ENCODE measurements at places on chromosomes 11 and 22.

DNA sequence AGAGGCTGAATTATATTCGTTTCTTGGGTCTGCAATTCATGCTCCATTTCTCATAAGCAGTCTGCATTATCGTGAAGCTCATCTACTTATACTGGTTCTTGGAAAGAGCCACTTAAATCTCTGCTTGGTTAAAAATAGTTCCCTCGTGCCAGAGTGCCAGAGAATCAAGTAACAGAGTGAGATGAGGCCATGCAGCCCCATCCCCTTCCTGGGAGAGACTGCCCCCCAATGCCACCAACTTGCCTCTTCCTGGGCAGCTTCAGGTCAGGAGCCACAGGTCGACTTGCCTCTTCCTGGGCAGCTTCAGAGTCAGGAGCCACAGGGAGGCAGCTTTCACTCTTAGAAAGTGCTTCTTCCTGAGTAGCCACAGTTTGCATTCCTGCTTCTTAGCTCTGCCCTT lies 223.9 kb upstream of the ZBED5 start:
- no peaks in the 10 kb centered on the region for H3K36me3 ChIP-seq
- H3K4me3 ChIP-seq = no peak overlapping the region
- H3K27me3 ChIP-seq = peaks cover 9% of the 10 kb centered on the region
- no peak overlapping the region for H3K27ac ChIP-seq

DNA sequence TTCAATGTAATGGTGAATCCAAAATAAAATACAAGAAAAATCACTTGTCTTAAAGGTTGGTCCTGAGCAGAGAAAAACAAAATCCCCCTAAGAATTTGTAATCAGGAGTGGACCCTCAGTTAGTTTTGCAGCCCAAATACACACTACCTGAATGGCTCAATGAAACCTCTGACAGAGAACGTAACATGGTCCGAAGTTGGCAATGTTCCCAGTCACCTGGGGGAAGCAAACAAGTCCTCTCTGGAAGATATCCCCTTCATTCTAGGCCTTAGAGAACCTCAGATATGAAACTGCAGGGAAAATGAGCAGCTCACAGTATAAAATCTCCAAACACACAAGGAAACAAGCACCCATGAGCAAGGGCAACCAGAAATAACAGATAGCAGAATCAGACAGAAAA lies 58.2 kb downstream of the MORC2 start:
- DNase-seq = no peak
- H3K27ac ChIP-seq = no peak overlapping the region
- H3K36me3 ChIP-seq = peaks cover 22% of the 10 kb centered on the region
- no peaks in the 10 kb centered on the region for H3K27me3 ChIP-seq

- H3K36me3 ChIP-seq = peaks cover 19% of the 10 kb centered on the region
- no peaks in the 10 kb centered on the region for H3K4me1 ChIP-seq
- H3K4me3 ChIP-seq = no peak overlapping the region
- H3K27ac ChIP-seq = no peak overlapping the region
Observed at GRCh38 chr11:76348348-76348747, 32.6 kb downstream of the THAP12 start.

DNA sequence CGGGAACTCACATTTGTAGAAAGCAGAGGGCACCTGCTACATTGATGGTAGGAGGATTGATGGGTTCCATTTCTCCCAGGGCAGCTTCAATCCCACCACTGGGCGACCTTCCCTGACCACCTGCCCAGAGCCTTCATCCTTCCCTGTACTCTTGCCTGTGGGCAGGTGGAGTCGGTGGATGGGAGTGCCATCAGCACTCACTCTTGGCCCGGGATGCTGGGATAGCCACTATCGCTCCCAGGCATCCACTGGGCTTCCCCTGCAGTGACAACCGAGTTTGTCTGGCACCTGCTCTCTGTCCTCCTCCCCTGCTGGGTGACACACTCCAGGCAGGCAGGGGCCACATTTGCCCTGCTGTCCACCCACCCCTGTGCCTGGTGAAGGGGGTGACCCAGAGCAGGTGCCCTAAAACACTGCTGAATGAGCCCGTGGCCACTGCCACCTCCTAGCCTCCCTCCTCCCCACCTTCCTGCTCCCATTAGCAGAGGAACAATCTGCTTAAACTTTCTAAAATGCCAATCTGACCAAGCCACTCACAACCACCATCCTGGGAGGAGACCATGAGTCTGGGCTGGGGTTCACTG lies 604.7 kb downstream of the TBC1D22A start:
- DNase-seq = no peak
- H3K4me1 ChIP-seq = no peaks in the 10 kb centered on the region
- H3K27ac ChIP-seq = no peak overlapping the region
- no peaks in the 10 kb centered on the region for H3K36me3 ChIP-seq
- peaks cover 12% of the 10 kb centered on the region for H3K27me3 ChIP-seq
- no peak overlapping the region for H3K4me3 ChIP-seq

- H3K4me1 ChIP-seq = peaks cover 2% of the 10 kb centered on the region
- no peak for DNase-seq
- H3K4me3 ChIP-seq = no peak overlapping the region
- H3K36me3 ChIP-seq = no peaks in the 10 kb centered on the region
Observed at GRCh38 chr22:22799561-22799960, 88.1 kb upstream of the IGLL5 start.

- peaks cover 4% of the 10 kb centered on the region for H3K36me3 ChIP-seq
- H3K27ac ChIP-seq = no peak overlapping the region
- peaks cover 48% of the 10 kb centered on the region for H3K27me3 ChIP-seq
Observed at GRCh38 chr22:37423283-37423682, 4.0 kb downstream of the ELFN2 start.

DNA sequence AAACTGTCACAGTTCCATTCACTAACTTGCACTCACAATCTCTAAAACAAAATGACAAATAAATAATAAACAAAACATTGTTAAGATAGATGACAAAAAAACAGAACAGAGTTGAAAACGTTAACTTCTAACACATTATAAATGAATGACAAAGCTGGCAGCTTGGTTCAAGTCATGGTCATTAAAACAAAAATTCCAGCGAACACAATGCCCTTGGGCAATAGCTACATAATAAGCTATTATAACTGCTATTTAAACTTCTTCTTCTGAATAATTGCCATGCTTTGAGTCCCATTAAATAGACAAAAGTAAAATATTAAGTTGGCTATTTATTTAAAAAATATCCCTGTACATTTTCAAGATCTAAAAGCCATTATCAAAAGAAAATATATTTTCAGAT lies 54.7 kb downstream of the PICALM start:
- DNase-seq = no peak
- peaks cover 11% of the 10 kb centered on the region for H3K4me1 ChIP-seq
- H3K27ac ChIP-seq = no peak overlapping the region

GRCh38 chr11:3123305-3123704 lies 41.8 kb downstream of the OSBPL5 start:
- H3K27ac ChIP-seq = no peak overlapping the region
- no peaks in the 10 kb centered on the region for H3K4me1 ChIP-seq
- H3K36me3 ChIP-seq = no peaks in the 10 kb centered on the region
- DNase-seq = no peak

DNA sequence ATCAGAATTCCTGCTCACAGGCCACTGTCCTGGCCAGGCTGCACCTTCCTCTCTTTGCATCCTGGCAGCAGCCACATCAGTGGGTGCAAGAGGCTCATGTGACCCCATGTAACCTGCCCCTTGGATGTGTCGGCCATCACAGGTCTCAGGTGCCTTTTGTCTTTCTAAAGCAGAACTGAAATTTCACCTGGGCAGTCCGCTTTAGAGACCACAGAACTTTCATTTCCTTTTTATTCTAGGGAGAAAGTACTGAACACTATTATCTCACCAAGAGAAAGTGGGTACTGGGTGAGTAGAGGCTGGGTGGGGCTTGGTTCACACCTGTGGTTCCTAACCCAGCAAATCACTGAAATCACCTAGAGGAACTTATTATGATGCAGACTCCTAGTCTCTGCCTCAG lies 51.7 kb upstream of the NUP160 start:
- peaks cover 2% of the 10 kb centered on the region for H3K36me3 ChIP-seq
- DNase-seq = peak; percentile 78
- H3K4me1 ChIP-seq = peaks cover 23% of the 10 kb centered on the region
- H3K27ac ChIP-seq = peak overlapping the region; percentile 96
- peak overlapping the region; percentile 21 for H3K4me3 ChIP-seq

DNA sequence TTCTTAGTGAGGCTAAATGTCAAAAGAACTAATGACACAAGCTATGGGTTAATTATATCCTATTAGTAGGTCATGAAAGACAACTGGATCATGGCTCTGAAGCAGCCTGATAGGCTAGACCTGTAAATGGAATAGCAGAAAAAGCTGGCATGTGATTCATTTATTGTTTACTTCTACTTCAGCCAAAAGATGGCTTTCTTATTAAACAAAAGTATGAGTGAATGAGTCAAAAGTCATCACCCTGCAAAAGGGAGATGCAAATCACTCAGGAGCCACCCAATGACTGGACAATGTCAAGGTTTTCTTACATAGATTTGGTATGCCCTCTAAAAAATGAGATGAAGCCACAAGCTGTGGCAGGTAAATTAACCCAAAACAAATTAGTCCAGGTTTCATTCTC lies 138.0 kb downstream of the TRPC6 start:
- H3K4me3 ChIP-seq = no peak overlapping the region
- H3K27ac ChIP-seq = no peak overlapping the region
- H3K4me1 ChIP-seq = no peaks in the 10 kb centered on the region
- H3K36me3 ChIP-seq = no peaks in the 10 kb centered on the region
- peaks cover 1% of the 10 kb centered on the region for H3K27me3 ChIP-seq
- DNase-seq = no peak

GRCh38 chr11:117816846-117817367 lies 7.6 kb downstream of the FXYD2 start:
- H3K4me1 ChIP-seq = peaks cover 38% of the 10 kb centered on the region
- peak overlapping the region; percentile 83 for H3K4me3 ChIP-seq
- H3K27ac ChIP-seq = peak overlapping the region; percentile 95
- peak; percentile 53 for DNase-seq
- peaks cover 3% of the 10 kb centered on the region for H3K27me3 ChIP-seq

DNA sequence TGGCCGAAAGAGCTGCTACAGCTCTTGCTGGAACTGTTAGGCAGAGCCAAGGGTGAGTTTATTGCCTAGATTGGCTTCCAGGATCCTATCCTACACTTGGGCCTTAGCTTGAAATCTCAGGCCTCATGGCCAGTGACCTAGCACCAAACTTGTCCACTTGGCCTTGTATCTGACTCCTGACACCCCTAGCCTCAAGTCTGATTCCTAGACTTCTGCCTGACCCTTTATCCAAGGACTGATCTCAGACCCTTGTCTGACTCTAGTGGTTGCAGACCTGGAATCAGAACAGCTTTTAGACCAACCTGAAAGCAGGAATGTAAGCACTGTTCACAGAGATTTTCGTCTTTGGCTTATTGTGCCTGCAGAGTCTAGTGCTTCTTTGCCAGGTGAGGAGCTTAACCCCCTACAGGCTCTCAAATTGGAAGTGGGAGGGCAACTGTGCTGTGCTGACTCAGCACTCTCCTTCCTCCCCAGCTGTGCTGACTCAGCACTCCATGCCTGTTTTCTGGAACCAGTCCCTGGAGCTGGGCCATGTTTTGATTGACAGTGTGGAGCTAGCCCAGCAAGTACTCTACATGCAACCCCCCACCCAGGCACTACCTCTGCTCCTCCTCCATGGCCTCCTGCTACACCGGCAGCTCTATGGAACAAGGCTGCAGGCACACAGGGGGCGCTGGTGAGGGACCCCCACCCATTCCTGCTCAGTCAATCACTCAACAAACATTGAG lies 35.1 kb downstream of the RRP8 start:
- no peak for DNase-seq
- H3K4me1 ChIP-seq = peaks cover 2% of the 10 kb centered on the region
- no peaks in the 10 kb centered on the region for H3K27me3 ChIP-seq
- H3K36me3 ChIP-seq = peaks cover 20% of the 10 kb centered on the region
- no peak overlapping the region for H3K4me3 ChIP-seq

GRCh38 chr22:33038131-33038772 lies 19.9 kb downstream of the SYN3 start:
- no peak overlapping the region for H3K27ac ChIP-seq
- no peak overlapping the region for H3K4me3 ChIP-seq
- no peak for DNase-seq

GRCh38 chr11:74992852-74993251 lies 4.1 kb downstream of the NEU3 start:
- peaks cover 6% of the 10 kb centered on the region for H3K36me3 ChIP-seq
- H3K4me1 ChIP-seq = peaks cover 25% of the 10 kb centered on the region
- no peak overlapping the region for H3K4me3 ChIP-seq
- no peaks in the 10 kb centered on the region for H3K27me3 ChIP-seq
- DNase-seq = no peak
- H3K27ac ChIP-seq = no peak overlapping the region

GRCh38 chr11:130413405-130414106 lies 14.9 kb downstream of the ADAMTS8 start:
- no peak for DNase-seq
- H3K27ac ChIP-seq = no peak overlapping the region

GRCh38 chr11:45314900-45315299 lies 28.8 kb upstream of the SYT13 start:
- H3K27me3 ChIP-seq = peaks cover 5% of the 10 kb centered on the region
- no peak overlapping the region for H3K4me3 ChIP-seq
- no peak for DNase-seq

DNA sequence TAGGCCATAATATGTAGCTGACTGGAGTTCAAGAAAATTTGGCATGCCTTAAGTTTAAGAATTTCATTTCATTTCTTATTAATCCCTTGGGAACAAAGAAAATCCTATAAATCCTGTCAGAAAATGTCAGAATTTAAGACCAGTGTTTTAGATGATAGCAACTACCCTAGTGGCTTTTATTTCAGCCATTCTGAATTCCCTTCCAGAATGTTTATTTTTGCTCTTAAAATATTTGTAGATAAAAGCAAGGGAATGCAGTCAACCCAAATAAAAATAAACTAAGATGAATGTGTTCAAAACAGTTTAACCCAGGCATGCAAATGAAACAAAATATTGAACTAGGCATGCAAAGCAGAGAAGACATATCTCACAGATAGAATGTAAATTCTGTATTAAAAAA lies 356.9 kb upstream of the LRRC4C start:
- no peaks in the 10 kb centered on the region for H3K36me3 ChIP-seq
- H3K4me1 ChIP-seq = no peaks in the 10 kb centered on the region
- H3K27me3 ChIP-seq = no peaks in the 10 kb centered on the region
- H3K27ac ChIP-seq = no peak overlapping the region
- DNase-seq = no peak
- H3K4me3 ChIP-seq = no peak overlapping the region

GRCh38 chr22:32216911-32217310 lies 12.0 kb upstream of the RFPL2 start:
- H3K36me3 ChIP-seq = no peaks in the 10 kb centered on the region
- H3K27me3 ChIP-seq = peaks cover 7% of the 10 kb centered on the region
- no peak for DNase-seq
- no peak overlapping the region for H3K27ac ChIP-seq
- H3K4me3 ChIP-seq = no peak overlapping the region

- H3K4me1 ChIP-seq = no peaks in the 10 kb centered on the region
- no peak for DNase-seq
- H3K27ac ChIP-seq = no peak overlapping the region
- peaks cover 4% of the 10 kb centered on the region for H3K36me3 ChIP-seq
- no peak overlapping the region for H3K4me3 ChIP-seq
- H3K27me3 ChIP-seq = peaks cover 11% of the 10 kb centered on the region
Observed at GRCh38 chr22:26912655-26913345, 255.4 kb downstream of the MIAT start.

- no peak overlapping the region for H3K4me3 ChIP-seq
- H3K27me3 ChIP-seq = peaks cover 10% of the 10 kb centered on the region
- H3K27ac ChIP-seq = no peak overlapping the region
- no peaks in the 10 kb centered on the region for H3K4me1 ChIP-seq
- DNase-seq = no peak
Observed at GRCh38 chr11:15053191-15053685, 20.2 kb upstream of the CALCB start.

- DNase-seq = no peak
- peak overlapping the region; percentile 97 for H3K27ac ChIP-seq
- H3K4me3 ChIP-seq = peak overlapping the region; percentile 88
- H3K36me3 ChIP-seq = peaks cover 40% of the 10 kb centered on the region
Observed at GRCh38 chr11:118888398-118888797, 4.7 kb downstream of the CXCR5 start.

- H3K36me3 ChIP-seq = no peaks in the 10 kb centered on the region
- no peaks in the 10 kb centered on the region for H3K4me1 ChIP-seq
- no peak overlapping the region for H3K4me3 ChIP-seq
- no peaks in the 10 kb centered on the region for H3K27me3 ChIP-seq
Observed at GRCh38 chr11:132595711-132596134, 936.6 kb downstream of the OPCML start.
